ENCODE measurements at places on chromosomes 16 and 17.
A peak's percentile ranks its signal among the peaks of the same experiment; 100 is the strongest.

DNA sequence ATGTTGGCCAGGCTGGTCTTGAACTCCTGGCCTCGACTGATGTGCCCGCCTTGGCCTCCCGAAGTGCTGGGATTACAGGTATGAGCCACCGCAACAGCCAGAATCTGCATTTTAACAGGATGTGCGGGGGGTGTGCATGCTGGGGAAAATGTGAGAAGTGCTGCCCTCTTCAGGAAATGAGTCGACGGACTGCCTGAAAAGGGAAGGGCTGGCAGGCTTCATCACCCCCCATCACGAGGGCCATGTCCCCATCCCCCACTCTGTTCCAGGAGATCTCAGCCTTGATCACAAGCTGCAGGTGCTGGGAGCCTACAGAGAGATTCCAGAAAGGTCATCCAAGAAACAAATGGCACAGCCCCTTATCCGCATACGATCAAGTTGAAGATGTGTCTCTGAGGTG, 195.3 kb upstream of the RPL38 start:
- DNase-seq, result peak; percentile 22

DNA sequence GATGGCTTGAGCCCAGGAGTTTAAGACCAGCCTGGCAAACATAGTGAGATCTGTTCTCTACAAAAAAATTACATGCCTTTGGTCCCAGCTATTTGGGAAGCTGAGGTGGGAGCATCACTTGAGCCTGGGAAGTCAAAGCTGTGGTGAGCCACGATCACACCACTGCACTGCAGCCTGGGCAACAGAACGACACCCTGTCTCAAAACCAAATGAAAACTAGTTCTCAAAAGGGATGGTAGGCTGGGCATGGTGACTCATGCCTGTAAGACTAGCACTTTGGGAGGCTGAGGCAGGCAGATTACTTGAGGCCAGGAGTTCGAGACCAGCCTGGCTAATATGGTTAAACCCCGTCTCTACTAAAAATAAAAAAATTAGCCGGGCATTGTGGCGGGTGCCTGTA, 31.1 kb downstream of the PPM1D start:
- no peak for DNase-seq

GRCh38 chr17:1720856-1721386, 3.6 kb upstream of the WDR81 start:
- DNase-seq, result peak; percentile 24

DNA sequence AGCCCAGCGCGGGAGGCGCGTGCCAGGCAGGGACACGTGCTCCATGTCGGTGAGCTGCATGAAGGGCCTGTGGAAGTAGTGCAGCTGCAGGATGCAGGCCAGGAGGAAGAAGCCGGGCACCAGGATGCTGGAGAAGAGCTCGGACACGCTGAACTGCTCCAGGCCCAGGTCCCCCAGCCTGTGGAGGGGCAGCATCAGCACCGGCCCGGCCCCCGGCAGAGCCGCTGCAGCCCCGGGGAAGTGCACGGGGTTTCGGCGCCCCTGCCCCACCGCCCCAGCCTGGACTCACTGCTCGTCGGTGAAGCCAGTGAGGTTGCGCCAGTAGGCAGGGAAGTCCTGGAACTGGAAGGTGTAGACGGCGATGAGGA, 28.0 kb downstream of the CTU2 start:
- no peak for DNase-seq

GRCh38 chr16:64426131-64426666, 695.7 kb downstream of the CDH11 start:
- DNase-seq, result no peak

DNA sequence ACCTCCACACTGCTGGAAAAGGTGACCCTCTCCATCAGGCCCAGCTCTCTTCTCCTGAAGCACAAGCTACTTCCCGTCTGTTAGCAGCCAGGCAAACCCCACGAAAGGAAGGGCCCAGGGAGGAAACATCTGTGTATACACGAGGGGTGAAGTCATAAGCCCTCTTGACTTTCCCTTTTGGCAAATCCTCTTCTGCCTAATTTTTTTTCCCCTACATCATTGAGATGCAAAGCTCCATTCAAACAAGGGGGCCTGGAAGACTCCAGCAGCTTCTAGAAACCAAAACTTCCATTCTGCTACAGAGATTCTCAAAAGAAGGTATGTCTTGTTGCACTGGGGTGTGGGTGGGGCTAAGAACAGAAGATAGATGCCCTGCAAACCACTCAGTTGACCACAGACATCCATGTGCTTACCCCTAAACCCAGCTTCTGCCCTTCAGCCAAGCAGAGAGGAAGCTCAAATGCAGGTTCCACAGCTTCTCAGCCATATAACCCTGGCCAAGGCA, 145.6 kb upstream of the RCVRN start:
- DNase-seq, result no peak

DNA sequence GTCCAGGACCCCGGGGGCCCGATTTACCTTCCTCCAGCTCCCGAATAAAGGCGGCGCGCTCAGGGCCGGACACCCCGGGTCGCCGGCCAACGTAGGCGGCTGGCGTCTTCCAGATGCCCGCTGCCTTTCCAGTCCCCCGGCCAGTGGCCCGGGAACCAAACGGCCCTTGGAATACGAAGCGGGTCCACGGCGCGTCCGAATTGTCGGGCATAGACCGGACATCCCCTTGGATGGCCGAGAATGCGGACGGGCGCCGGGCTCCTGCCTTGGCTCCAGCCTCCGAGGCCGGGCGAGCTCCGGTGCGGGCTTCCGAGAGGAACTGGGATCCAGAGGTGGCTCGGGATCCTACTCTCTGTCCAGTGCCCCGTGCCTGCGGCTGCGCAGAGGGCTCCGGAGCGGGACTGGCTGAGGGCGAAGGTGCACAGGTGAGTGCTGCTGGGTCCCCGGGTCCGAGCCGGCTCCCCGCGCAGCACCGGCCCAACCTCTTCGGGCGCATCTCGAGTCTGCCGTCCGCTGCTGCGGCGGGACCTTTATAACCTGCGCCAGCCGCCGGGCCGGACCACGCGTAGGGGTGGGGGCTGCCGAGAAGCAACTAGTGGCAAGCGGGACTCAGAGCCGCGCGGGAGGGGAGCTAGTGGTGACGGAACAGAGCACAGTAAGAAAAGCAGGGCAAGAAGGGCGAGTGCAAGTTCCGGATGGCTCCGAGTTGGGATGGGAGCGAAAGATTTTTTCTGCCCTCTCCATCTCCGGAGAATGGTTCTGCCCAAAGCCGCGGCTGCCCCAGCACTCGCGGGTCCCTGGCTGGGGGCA, at the start of gene HAP1:
TSS of gene HAP1 (minus strand) at position 505 of the 810 bp plus-strand sequence. CDS start at position 496, 9 bp downstream.
- peak; percentile 10 for DNase-seq

GRCh38 chr16:47013910-47014309, 40.4 kb upstream of the DNAJA2 start:
- DNase-seq, result no peak

DNA sequence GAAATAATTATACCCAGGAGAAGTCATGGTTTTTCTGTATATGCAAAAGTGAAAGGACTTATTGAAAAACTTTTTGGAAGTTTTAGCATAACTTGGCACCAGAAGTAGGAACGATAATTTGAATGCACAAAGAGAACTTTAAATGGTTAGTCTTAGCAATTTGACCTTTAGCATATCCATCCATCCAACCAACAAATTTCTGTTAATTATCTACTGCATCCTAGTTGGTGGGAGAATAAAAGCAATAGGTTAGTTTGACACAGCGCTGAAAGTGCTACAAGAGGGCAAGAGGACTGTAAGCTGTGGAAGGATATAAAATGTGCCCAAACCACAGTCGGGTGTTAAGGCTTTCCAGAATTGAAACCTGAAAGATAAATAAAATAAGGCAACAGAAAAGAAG, 17.6 kb downstream of the SPAG9 start:
- no peak for DNase-seq

- no peak for DNase-seq
These were observed 17.4 kb downstream of the BAIAP2 start for GRCh38 chr17:81052199-81052997.

DNA sequence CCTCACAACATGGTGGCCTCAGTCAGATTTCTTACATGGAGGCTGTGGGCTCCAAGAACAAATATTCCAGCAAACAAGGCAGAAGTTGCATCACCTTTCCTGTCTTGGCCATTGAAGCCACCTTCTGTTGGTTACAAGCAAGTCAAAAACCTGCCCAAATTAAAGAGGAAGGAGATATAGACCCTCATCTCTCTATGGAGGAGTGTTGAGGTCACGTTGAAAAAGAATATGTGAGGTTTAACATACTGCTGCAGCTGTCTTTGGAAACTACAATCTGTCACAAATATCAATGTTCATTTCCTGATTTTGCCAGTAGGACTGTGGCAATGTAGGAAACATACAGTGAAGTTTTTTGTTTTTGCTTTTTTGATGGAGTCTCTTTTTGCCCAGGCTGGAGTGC, 211.4 kb downstream of the COPRS start:
- DNase-seq, result no peak

- no peak for DNase-seq
These were observed 31.5 kb downstream of the C16orf78 start for GRCh38 chr16:49405123-49405522.

- DNase-seq, result no peak
These were observed 32.8 kb downstream of the MARVELD3 start for GRCh38 chr16:71658771-71659170.

DNA sequence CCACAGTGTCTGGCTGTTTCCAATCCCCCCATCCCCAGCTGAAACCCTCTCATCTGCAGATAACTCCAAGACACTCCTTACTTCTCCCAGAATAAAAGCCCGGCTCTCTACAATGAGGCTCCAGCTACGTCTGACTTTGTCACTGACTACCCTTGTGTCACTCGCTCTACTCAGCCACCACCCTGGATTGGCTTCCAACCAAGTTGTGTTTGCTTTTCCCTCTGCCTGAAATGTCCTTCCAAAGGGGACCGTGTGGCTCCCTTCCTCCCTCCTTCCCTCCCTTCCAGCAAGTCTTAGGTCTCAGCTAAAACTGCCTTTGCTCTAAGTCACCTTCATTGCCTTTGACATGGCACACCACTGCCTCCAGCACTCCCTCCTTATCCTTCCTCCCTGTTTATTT, 42.8 kb downstream of the CDH1 start:
- no peak for DNase-seq
